Memory B cell (primary cell): ENCODE measurements at places on chromosomes 5 and 9.

DNA sequence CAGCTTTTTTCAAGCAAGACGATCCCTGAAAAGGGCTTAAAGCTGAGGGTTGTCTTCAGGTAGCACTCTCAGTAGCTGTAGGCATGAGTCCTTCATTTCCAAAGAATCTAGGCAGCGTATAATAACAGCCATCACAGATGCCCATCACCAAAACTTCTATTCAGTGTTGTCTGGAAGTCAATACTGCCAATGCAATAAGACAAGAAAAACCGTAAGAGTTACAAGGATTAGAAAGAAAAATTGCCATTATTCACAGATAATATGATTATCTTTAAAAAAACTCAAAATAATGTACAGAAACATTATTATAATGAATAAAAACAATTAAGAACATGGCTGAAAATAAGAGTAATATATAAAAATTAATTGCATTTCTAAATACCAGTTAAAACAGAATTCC lies 208.2 kb upstream of the ADRA1B start:
- no peak for DNase-seq

- DNase-seq, result no peak
These were observed 105.1 kb upstream of the TNPO1 start for GRCh38 chr5:72711351-72711750.

DNA sequence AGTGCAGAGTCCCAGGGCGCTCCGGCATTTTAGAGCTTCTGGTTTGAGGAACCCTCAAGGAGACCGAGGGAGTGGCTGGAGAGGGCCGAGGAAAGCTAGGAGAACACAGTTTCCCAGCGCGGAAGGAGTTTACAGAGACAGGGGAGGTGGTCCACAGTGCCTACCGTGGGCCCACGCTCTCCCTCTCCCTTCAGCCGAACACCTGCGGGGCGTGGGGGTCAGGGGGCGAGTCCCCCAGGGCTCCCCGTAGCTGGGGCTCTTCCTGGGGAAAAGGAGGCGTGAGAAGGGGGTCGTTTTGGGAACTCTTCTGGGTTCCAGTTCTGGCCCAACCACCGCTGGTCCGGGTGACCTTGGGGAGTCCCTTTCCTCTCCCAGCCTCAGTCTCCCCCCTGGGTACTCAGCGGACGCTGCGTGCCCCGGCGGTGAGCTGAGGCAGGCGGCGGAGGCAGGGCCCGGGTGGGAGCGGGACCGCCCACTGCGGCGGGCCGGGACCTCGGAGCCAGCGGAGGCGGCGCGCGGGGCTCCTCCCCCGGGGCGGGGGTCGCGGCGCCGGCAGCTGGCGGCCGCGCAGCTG lies 368 bp upstream of the FRMPD1 start:
- DNase-seq, result no peak

DNA sequence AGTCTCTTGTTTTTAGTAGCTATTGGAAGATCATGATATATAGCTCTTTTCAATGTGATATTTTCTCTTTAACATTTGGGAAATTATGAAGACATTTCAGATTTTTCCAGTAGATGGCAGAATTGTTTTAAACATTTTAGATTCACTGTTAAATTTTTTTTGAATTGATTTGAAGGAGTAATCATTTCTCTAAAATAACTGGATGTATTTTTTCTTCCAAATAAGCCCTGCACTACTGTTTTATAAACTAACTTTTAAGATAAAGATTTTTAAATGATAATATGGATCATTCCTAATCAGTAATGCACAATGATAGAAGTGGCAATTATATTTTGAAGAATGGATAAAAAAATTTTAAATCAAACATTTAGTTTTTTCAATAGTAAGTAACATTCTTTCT lies 14.2 kb downstream of the NDUFAF2 start:
- no peak for DNase-seq

- no peak for DNase-seq
These were observed 61.4 kb upstream of the ICE1 start for GRCh38 chr5:5360941-5361520.

GRCh38 chr9:31541721-31542281 lies 842.6 kb upstream of the ACO1 start:
- no peak for DNase-seq

DNA sequence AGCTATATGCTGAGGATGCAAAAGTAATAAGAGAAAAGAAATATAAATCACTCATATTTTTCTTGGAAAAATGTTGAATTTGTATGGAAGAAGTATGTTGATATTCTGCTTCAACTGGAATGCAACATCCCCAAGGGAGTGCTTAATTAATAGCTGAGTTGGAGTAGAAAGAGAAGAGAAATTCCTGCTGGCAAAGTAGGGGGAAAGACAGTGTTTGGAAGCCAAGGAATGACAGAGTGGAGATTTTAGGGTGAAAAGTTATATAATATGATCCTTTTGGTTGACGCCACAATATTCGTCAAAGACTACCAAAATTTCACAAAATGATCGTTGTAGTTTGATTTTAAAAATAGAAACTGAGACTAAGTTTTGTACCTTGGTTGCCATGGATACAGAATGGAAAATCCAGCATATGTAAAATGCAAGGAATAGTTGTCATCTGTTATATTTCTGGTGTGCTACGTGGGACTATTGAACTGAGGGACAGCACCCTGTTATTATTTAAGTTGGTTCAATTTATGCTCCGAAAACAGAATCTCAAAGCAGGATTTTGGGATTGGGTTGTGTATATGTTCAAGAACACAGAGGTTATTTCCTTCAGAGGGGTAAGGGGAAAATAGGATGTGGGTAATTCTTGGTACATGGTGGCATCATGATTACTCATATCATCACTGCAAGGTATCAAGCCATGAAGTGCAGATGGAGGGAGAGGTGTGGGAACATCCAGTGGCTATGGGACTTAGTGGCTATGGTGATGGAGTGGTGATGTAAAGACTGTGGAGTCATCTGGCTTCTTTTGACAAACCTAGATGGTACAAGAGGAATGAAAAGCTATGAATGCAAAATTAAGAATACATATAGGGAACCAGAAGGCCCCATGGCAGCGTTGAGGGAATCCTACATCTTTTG lies 61.0 kb downstream of the SUB1 start:
- no peak for DNase-seq

DNA sequence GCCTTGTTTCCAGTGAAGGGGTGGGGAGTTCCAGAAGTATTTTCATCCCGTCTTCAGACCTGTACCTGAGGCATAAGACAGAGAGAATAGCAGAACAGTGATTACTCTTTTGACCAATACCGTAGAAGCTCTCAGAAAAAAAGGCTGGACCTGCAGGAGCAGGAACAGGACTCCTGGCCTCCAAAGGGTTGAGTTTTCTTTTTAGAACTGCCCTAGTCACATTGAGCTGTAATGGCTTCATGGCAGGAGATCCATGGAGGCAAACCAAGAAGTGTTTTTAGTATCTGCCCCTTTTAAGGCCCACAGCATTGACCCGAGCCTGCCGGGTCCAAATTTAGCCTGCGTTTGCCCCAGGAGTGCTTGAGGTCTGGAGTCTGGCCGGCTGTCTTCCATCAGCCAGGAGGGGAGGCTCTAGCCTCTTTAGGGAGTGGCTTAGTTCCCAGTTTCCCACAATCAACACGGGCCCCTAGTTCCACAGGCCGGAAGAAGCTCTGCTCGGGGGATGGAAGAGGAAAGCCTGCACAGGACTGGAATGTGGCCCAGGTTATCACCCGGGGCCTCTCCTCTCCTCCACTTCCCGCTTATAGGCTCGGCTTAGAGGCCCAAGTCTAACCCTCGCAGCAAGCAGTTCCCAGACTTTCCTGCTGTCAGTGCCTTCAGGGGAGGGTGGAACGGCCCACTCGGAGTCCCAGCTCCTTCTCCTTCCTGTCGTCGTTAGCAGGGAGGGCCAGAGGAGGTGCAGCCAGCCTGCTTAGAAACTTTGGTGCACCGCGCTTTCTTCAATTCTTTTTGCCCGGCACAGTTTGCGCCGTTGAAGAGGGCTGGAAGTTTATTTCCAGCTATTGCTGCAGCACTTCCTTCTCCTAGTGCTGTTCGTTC lies 80.7 kb downstream of the C9orf152 start:
- no peak for DNase-seq

- no peak for DNase-seq
These were observed 1110.2 kb downstream of the TAF11L14 start for GRCh38 chr5:18744441-18744840.

GRCh38 chr5:175393897-175394296 lies 50.1 kb downstream of the DRD1 start:
- DNase-seq, result no peak

DNA sequence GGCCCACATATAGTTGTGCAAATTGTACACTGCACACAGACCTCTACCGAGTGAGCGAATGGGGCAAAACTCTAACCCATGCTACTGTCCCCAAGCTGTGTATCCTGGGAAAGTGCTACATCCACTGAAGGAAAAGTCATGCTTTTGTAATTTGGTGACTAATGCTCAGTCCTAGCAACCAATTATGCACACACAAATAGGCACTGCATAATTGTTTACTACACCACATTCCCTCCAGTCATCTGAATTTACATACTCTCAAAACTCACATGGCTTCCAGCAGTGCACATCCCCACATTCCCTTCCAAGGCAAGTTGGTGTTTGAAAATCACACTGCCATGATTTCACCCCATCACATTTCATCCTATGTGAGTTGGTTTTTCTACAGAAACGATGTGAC lies 125.9 kb upstream of the OSMR start:
- DNase-seq, result no peak

- DNase-seq, result no peak
These were observed 648.3 kb upstream of the ZNF608 start for GRCh38 chr5:125394661-125395280.

GRCh38 chr5:37837414-37838032 lies 2.3 kb downstream of the GDNF start:
- peak; percentile 27 for DNase-seq

DNA sequence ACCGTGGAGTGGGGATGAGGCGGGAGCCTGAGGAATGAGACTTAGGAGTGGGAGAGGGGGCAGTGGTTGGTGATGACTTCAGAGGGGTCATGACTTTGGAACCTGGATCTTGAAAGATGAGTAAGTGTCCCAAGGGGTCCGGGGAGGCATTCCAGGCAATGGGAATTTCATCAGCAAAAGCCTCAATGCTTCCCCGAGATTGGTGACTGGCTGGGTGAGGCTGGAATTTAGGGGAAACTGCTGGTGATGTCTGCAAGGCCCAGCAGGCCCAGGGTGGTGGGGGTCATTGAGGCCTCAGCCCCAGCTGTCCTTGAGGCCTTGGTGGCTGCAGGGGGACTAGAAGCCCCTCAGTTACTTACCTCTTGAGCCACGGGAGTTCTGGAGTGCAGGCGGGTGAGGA lies 7.5 kb downstream of the NDST1 start:
- no peak for DNase-seq

- no peak for DNase-seq
These were observed 1640.5 kb upstream of the CDH9 start for GRCh38 chr5:28678899-28679298.

DNA sequence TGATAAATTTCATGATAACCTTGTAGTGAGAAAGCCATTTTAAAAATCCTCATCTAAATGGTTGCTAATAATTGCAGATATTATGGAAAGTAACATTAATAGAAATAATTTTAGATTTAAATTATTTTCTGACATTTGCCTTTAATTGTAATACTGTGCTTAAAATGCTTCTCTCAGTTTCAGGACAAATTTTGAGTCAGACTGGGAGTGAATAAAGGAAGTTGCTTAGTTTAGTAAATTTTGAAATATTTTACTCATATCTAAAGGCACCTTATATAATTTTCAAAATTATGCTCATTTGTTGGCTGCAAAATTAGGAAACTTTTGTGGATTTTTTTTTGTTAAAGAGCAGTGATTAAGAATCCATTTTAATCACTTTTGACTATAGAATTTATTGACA lies 93.8 kb downstream of the CSNK1G3 start:
- DNase-seq, result no peak

DNA sequence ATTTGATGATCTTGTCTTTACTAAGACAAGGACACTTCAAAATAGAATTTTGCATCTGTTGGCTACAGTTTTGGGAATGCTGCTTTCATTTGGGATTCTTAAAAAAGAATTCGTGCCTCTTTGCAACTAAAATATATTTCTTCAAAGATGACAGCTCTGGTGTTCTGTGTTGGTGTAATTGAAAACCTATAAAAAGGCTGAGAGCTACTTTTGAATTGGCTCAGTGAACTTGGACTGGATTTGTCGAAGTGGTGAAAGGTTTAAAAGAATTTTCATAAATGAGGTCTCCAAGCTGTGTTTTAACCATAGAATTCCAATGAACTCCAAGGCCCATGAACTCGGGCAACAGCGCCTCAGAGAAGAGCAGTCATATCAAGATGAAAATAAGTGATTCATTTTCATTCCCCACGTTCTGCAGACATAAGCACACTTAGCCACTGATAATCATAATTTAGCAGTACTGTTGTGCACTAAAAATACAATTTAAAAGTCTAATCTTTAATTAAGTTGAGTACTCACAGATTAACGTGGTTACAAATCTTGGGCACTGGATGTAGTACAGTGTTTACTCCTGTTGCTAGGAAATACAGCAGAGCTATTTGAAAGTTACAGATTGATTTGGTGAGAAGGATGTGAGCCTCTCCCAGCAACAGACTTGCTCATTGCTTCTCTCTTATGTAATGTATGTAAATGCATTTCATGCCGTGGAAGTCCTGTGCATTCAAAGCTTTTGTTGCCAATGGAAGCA lies 10.9 kb downstream of the SNCAIP start:
- no peak for DNase-seq

DNA sequence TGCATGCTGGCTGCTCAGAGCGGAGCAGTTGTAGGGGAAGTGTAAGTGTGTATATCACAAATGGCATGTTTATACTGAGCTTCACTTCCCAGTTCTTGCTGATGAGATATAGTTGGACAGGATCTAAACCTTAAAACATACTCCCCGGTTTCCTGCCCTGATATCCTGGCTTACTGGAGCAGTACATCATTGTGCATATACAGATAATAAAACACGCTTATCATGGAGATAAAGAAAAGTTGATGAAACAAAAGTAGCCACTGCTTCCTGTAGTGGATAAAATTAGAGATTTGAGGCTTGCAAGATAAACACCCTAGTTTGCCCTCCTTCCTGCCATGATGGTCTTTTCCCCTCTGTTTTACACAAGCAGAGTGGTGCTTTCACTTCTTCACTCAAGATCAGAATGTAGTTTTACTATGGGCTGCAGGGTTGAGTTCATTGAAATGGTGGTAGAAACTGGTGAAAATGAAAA lies 15.0 kb downstream of the NPR3 start:
- DNase-seq, result no peak

- no peak for DNase-seq
These were observed 68.6 kb upstream of the DPYSL3 start for GRCh38 chr5:147578228-147579024.

DNA sequence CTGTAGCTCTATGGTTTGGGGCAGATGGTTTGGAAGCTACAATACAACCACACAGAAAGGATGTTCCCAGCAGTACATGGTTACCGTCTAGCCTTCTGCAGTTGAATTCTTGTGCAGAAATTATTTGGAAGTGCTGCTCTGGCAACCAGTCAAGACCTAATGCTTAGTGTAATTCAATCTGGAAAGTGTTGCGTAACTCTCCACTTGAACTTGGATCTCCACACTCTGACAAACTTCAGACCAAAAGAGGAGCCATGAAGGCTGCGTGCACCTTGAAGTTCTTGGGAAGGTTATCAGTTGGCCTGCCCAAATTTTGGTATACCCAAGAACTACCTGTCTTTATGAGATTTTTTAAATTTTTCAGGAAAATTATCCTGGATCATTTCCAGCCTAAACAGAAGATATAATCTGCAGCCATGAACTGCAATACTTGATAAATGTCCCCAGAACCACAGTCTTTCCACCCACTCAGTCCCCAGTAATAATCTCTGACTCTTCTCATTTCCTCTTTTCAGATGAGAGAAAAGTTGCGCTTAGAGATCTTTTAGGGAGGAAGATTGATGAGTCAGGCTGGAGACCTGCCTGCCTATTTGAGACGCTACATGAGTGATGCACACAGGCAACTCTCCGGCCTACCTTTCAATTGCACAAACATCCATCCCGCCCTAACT lies 159.9 kb downstream of the FANCC start:
- no peak for DNase-seq
